Activated CD8-positive, alpha-beta memory T cell treated with anti-CD3 and anti-CD28 coated beads for 4 hours (primary cell): ENCODE measurements at places on chromosomes 7 and 10.
A peak's percentile ranks its signal among the peaks of the same experiment; 100 is the strongest.

- DNase-seq = no peak
Observed at GRCh38 chr10:72278668-72279393, 5.1 kb downstream of the DDIT4 start.

- DNase-seq = no peak
Observed at GRCh38 chr7:100397315-100398081, 24.2 kb downstream of the PILRA start.

- DNase-seq = no peak
Observed at GRCh38 chr10:107894516-107894915, 730.0 kb upstream of the SORCS1 start.

DNA sequence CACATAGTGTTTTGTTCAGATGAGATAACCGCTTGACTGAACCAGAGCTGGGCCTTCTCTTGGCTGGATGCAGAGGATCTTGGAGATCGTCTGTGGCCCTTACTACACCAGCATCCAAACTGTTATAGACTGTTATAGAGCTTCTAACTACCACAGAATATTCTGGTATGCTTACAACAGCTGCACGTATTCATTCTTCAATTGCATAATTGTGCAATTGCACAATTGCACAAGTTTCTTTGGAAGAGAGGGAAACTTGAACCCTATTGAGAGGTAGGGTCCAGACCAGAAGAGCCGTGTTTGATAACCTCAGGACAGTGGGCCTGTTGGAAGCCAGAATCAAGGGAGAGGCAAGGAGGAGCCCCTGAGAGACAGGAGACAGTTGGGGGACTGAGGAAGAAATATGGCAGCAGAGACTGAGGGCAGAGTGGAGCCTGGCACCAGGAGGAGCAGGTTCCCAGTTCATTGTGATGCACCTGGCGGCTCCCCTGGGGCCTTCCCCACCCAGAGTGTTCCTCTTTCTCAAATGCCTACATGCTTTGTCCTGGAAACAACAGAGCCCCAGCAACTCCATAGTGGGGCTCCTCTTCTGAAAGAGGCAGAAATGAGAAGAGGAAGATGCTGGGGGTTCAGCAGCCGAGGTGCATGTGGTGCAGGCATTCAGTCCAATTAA is 64.1 kb downstream of the PTPRZ1 start:
- DNase-seq = no peak

- DNase-seq = no peak
Observed at GRCh38 chr7:129649128-129649690, 37.7 kb downstream of the NRF1 start.

GRCh38 chr7:21383227-21384220 is 44.4 kb upstream of the SP4 start:
- no peak for DNase-seq

GRCh38 chr10:75352650-75353049 is 48.9 kb downstream of the ZNF503 start:
- DNase-seq = no peak

DNA sequence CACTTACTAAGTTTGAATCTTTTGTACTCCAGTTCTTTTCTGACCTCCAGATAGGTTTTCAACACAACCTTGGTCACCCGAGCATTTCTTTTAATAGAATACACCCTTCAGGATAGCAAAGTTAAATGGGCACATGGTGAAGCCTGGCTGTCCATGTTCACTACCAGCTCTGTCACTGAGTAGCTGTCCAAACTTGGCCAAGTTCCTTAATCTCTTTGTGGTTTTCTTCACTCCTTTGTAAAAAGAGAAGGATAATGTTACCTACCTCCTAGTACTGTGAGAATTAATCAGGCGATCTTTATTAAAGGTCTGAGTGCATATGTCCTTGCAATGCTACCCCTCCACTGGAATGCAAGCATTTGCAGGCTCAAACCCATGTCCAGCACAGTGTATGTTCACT is 128.1 kb upstream of the PTPRZ1 start:
- DNase-seq = no peak

DNA sequence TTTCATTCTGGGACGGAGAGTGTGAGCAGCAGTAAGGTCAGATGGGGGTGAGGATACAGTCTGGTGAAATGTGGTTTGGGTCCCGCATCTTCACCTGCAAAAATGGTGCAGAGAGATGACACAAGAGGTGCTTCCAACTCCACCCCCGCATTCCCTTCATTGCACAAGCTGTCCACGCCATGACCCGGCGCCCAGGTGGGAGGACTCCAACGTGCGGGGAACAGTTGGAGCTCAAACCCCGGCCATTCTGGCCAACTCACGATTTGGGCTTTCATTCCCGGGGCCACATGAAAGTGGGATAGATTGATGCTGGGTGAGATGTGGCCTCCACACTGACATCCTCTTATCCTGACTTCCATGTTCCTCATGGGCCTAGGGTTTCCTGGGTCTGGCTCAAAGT is 34.6 kb upstream of the ZNF273 start:
- DNase-seq = no peak

- DNase-seq = no peak
Observed at GRCh38 chr7:144109283-144109682, at the start of gene OR2A2. TSS of gene OR2A2 (plus strand) at chr7:144109583. CDS start at chr7:144109583, 0 bp downstream.

DNA sequence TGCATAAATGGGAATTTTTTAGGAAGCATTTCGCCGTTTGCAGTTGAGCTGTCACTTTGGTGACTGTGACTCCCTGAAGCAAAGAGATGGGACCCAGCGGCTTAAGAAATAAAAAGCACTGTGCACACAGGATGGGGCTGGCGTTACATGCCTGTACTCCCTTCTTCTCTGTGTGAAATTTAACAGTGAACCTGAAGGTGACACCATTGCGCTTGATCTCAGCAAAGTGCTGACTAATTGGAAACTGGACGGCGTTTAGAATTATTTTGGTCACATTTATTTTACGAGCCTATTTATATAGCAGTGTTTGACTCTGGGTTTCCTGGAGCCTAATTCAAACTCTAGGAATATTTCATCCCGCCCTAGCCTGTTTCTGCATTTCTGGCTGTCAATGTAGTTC is 146.2 kb downstream of the PAXIP1 start:
- no peak for DNase-seq

- no peak for DNase-seq
Observed at GRCh38 chr7:116671111-116671510, 885 bp upstream of the MET start.

DNA sequence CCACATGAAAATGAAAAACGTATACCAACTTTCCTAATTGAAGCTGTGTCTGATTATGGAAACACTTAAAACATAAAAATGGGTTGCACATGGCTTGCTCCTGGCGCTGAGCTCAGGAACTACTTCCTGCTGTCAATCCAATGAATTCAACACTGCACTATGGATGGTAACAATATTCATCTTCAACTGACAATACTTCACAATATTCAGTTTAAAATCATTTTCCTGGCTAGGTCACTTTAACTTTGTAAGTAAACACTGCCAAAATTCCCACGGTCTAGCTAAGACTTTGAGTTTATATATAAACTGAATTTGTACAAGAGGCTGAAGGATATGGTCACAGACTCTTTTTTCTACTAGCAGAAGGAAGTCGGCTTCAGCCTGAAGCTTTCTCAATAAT is 556.9 kb downstream of the TNS3 start:
- no peak for DNase-seq

DNA sequence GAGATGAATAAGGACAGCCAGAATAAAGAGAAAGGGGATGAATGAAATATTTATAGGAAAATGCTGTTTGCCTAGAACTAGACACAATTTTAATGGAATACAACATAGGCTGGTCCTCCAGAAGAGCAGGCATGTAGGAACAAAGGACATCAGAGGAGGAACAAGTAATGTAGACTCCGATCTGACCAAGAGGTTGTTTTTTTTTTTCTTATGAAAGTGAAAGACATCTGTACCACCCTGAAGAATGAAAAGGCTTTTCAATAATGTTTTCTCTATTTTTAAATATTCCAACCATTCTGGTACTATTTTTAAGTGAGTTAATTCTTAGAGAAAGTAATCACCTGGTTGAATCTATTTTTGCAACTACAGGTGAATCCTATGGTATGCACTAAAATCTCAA is 136.9 kb upstream of the PTN start:
- no peak for DNase-seq

DNA sequence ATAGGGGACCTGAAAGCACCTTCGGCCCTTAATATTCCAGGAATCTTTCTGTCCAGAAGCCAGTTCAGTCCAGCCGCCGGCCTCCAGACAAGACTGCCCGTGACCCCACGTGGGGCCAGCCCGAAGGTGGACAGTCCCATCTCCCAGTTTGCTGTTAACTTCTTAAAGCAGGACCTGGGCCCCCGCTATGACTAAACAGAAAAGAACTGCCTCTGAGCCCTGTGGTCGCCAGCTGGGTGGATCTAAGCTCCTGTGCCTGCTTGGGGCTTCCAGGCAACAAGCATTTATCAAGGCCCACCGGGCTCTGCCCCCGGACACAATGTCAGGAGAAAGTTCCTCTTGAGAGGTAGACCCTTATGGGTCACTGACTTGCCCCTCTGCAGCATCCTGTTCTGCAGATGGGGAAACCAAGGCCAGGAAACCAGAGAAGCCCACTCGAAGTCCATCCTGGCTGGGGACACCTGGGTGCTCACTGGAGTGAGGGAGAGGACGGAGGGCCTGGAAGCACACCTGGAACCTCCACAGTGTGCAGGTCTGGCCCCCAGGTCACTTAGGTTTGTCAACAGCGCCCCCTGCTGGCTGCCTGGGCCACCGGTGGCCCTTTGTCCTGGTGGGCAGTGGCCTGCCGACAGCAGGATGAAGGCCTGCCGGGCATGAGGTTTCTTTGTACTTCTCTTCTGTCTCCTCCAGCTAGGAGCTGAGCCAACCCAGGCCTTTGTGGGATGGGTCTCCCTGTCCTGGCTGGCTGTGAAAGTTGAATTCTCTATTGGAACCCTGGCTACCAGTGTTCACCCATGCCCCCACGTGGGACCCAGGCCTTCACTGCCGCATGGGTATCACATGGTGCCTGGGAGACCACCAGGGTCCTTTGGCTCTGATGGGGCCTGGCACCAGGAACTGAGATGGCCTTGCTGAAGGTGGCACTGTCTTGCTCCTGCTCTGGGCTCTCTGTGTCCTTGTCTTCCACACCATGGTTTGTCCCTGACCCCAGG is 128.0 kb downstream of the ZMIZ1 start:
- DNase-seq = peak; percentile 51

DNA sequence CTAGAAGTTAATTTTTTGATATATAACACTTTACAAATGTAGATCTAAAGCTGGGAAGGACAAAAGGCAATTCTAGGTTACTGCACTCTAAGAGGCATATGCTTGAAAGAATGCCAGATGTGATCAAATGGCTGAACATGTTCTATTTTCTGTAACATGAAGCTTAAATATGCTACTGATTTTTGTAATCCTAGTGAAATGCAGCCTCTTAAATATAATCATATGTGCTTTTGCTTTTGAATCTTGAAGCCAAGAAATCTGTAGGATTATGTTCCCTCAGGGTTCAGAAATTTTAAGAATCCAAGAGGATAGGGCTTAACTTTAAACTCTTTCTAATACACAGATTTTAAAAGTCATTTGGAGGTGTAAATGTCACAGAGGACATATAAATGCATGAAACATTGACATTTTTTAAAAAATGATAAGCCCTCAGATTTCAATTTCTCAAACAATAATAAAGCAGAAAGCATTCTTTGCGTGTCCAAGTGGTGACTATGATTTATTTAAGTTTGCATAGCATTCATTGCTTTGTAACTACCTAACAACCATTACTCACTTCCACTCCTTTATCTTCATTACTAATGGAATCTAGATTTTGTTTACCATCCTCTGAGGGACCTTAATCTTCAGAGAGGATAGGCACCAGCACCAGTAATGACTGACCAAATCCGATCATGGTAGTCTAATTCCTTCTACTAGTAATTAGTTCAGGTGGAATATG is 170.4 kb downstream of the MAGI2 start:
- no peak for DNase-seq

- no peak for DNase-seq
Observed at GRCh38 chr7:111531993-111532392, 30.3 kb downstream of the IMMP2L start.
